ENCODE measurements at places on chromosomes 16 and 17.

- DNase-seq: peak; percentile 31
These were observed 15.0 kb downstream of the SMIM36 start for GRCh38 chr17:55496094-55496881.

- no peak for DNase-seq
These were observed 17.7 kb upstream of the GJD3 start for GRCh38 chr17:40382251-40382650.

- no peak for DNase-seq
These were observed at the start of gene PIGQ for GRCh38 chr16:569445-570254. Gene PIGQ, plus strand, starts transcription at chr16:569968. Its CDS starts 4,107 bp downstream, at chr16:574075.

DNA sequence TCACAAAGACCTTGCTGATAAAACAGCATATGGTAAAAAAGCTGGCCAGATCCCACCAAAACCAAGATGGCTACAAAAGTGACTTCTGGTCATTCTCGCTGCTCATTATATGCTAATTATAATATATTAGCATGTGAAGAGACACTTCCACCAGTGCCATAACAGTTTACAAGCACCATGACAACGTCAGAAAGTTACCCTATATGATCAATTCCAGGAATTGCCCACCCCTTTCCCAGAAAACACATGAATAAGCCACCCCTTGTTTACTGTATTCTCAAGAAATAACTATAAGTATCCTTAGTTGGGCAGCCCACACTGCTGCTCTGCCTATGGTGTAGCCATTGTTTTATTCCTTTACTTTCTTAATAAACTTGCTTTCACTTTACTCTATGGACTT lies 44.6 kb upstream of the IRX5 start:
- no peak for DNase-seq

- DNase-seq: no peak
These were observed 129.3 kb upstream of the AXIN2 start for GRCh38 chr17:65690626-65691310.

- DNase-seq: no peak
These were observed 77.1 kb downstream of the SDK2 start for GRCh38 chr17:73566905-73567782.

DNA sequence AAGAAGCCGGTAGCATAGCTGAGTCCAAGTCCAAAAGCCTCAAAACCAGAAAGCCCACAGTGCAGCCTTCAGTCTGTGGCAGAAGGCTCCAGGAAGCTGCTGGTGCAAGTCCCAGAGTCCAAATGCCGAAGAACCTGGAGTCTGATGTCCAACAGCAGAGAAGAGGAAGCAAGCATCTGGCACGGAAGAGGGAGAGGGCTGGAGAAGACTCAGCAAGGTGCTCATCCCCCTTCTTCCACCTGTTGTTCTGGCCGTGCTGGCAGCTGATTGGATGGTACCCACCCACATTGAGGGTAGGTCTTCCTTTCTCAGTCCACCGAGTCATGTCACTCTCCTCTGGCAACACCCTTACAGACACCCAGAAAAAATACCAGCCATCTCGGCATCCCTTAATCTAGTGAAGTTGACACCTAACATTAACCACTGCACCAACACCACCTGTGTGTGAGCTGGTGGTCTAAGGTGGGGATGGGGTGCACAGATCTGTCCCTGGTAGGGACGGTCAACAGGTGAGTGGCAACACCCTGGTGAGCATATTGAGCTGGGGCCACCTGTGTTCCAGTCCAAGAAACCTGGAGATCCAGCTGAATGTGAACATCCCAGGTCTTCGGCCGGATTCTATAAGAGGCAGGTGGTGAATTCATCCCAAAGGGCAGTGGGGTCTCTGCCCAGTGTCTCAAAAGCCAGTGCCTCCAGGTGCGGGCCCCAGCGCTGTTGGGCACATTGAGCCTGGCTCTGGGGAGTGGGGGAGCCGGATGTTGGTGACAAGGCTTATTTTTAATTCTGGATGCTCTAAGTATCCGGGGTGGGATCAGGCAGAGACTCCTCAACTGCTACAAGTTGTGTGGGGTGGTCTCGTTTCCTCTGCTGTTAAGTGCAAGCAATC lies 9.8 kb downstream of the MIEF2 start:
- DNase-seq: no peak

DNA sequence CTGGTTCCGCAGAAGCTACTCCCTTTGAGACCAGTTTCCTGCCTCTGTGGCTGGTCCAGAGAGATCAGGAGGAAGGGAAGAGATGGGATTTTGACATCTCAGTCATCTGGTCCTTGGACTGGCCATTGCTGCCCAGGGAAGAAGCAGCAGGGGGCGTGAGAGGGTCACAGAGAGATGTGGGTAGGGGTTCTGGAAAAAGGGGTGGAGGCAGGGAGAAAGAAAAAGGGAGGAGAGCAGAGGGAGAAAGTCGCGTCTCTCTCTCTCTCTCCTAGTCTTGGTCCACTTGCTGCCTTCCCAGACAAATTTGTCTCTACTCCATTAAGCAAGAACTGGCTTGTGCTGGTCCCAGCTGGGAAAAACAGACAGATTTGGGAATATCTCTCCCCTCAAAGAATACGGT lies 4.4 kb downstream of the SHBG start:
- DNase-seq: peak; percentile 25

DNA sequence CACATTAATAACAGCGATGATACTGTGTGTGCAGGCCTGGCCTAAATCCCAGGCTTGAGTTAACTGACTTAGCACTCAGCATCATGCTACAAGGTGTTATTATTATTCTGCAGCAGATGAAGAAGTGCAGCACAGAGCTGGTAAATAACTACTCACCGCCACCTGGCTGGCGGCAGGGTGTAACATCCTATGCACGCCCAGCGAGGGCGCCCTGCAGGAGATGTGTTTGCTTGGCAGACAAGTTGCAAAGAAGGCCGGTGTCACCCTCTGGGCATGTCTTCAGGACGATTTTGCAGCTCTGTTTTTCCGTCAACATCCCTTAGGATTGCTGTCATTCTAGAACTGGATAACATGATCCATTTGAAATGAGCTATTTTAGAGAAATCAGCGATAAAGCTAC lies 30.1 kb downstream of the DNAH9 start:
- DNase-seq: no peak

GRCh38 chr16:883340-883739 lies 82.8 kb upstream of the GNG13 start:
- no peak for DNase-seq

- no peak for DNase-seq
These were observed 28.6 kb upstream of the ENDOV start for GRCh38 chr17:80386341-80386740.

GRCh38 chr16:88960516-88960915 lies 16.5 kb downstream of the CBFA2T3 start:
- DNase-seq: no peak

- no peak for DNase-seq
These were observed 3.3 kb downstream of the HASPIN start for GRCh38 chr17:3727041-3727440.

DNA sequence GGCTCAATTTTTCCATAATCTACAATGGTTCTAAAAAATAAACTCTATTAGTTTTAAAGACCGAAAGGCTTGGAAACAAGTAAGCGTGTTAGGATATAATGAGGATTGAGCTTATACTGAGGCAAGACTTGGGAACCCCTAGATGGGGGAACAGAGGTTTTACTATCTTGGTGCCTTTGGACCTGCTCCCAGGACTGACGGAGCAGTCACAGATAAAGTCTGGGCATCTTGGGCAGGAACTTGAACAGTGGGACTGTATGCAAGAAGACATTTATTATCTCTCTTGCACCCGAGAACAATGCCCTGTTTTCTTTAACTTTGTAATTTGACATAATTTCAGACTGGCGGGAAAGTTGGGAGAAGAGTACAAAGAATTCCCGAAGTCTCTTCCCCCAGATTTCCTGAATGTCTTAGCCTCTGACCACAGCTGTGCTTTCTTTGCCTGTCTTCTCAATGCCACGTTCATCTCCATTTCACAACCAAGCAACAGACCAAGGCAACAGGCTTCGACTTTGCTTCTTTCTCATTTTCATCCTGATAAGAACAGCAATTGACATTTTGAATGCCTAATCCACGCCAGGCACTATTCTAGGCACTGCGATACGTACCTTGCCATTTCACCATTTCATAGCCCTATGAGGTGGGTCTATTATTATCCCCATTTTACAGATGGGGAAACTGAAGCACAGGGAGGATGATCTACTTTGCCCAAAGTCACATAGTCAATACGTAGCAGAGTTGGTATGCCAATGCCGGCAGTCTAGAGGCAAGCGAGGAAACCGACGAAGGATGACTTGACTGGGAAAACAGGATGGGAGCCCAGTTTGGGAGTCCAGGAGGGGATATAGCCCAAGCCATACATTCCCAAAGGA lies 3.0 kb upstream of the IL4R start:
- DNase-seq: no peak

DNA sequence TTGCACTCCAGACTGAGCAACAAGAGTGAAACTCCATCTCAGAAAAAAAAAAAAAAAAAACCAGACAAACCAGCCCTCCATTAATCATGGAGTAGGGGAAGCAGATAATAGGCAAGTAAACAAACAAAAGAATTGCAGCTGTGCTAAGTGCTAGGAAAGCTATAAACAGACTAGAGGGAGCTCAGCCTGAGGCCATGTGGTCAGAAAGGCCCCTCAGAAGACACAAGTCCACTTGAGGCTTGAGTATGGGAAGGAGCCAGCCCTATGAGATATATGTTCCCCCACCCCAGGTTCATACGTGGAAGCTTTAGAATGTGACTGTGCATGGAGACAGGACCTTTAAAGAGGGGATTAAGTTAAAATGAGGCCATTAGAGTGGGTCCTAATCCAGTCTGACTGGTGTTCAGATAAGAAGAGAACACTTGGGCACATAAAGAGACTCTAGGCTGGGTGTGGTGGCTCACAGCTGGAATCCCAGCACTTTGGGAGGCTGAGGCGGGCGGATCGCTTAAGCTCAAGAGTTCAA lies 132.6 kb upstream of the NOL11 start:
- DNase-seq: no peak

DNA sequence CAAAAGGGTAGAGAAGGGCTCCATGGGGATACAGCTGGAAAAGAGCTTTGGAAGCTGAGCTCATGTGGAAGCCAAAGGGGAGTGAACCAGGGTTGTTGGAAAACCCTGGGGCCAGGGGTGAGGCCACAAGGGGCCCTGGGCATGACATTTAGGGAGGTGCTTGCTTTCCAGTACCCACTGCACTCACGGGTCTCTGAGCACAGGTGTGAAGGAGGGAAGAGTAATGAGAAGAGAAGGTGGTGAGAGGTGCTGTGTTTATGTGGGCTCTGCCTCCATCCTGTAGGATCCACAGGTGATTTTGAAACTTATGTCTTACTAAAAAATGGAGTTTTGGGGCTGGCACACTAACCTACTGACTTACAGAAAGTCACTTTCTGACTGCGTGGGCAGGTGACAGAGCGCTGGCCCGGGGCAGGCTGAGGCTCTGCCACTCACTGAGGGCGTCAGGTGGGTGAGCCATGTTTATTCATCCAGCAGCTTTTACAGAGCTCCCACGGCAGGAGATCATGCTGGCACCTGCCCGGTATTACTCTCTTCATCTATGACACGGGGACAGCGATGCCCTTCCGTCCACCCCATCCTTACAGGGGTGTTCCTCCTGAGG lies 18.9 kb downstream of the KSR1 start:
- DNase-seq: no peak

GRCh38 chr16:72991211-72991610 lies 56.7 kb downstream of the ZFHX3 start:
- DNase-seq: no peak

GRCh38 chr17:12667299-12667958 lies 1.7 kb downstream of the MYOCD start:
- DNase-seq: peak; percentile 78

GRCh38 chr16:175011-175949 lies 1.2 kb upstream of the HBA1 start:
- no peak for DNase-seq

DNA sequence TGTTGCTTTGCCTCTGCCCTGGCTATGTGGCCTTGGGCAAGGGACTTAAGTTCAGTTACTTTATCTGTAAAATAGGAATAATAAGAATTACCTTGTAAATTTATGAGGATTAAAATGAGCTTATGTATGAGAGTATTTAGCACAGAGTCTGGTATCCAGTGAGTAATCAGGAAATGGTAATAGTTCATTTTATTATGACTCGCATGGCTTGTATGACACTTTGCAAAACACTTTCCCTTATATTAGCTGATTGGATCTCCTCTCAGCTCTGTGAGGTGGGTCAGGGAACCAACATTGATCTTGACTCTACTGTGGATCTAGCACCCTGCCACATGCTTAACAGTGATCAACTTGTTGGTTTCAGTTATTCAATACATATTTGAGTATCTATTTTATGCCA lies 8.3 kb upstream of the CDH3 start:
- no peak for DNase-seq

DNA sequence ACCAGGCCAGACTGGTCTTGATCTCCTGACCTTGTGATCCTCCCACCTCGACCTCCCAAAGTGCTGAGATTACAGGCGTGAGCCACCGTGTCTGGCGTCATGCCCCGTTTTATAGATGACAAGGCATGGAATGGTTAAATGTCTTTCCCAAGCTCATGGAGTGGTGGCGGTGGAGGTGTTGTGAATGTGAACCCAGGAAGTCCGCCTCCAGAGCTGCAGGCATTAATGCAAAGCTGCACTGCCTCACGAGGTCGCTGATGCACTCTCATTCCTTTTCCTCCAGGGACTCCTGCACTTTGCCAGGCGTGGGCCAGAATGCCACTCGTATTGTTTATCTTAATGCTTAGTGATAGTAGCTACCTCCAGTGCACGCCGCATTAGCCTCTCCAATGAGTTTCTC lies 149.6 kb downstream of the WWOX start:
- no peak for DNase-seq

- DNase-seq: no peak
These were observed 157.9 kb downstream of the PITPNC1 start for GRCh38 chr17:67534941-67535340.

GRCh38 chr16:67862623-67863583 lies 9.9 kb upstream of the EDC4 start:
- DNase-seq: peak; percentile 76

DNA sequence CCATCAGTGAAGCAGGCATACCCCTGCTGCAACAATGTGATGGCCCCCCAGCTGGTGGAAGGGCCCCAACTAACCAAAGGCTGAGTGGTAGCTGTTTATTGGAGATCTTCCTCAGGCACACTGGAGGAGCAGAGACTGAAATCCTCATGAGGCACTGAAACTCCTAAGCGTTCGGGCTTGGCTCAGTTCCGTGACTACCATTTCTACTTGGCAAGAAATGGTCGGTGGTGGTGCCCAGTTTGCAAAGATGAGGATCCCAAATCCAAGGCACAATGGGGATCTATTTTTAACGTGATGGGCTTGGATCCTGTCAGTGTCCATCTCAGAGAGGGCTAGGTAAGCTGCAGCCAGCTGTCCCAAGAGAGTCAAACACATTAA lies 82.8 kb downstream of the TNFRSF13B start:
- no peak for DNase-seq

DNA sequence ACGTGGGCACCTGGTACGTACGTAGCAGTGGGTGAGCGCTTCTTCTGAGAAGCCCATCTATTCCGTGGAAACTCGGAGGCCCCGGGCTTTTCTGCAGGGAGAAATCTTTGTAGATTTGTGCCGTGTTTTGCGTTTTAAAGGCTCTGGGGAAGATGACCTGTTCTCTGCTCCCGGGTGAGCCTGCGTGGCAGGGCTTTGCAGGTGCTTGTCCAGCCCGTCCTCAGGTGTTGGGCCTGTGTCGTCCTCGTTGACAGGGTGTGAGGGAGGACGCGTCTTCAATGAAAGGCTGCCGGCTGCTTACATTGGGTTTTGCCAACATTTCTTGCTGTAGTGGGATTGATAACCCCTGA lies 87.5 kb upstream of the ZNF750 start:
- no peak for DNase-seq
